ENCODE measurements at places on chromosomes 11 and 22.
A peak's percentile ranks its signal among the peaks of the same experiment; 100 is the strongest.

DNA sequence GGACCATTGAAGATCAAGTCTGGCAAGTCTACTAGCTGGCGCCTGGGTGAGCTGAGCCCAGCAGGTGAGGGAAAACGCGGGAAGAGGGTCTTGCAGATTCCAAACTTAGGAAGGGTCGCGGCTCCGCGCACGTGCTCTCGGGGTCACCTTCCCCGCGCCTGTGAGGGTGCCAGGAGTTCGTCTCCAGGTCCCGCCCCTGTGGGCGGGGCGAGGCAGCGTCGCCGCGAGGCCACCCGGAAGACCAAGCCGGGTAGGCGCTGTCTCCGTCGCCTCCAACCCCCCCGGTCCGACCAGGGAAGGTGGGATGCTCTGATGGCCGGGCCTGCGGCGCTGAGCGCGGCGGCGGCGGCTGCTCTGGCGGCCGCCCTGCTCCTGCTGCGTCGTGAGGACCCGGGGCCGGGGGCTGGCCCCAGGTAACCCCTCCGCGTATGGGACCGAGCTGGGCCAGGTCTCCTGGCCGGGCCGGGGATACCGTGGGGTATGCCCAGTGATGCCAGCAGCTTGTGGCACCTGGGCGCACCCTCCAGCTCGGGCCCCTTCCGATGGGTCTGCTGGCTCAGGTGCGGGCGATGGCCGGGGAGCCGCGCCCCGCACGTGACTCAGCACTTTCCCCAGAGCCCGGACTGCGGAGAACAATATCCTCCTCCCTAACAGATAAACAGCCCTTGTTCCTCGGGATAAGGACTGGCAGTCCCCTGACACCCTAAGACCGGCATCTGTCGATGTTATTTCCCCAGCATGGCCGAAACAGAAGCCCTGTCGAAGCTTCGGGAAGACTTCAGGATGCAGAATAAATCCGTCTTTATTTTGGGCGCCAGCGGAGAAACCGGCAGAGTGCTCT, at the start of gene HTATIP2:
Gene HTATIP2, plus strand, starts transcription at position 215 of the 841 bp plus-strand sequence. Its CDS starts 524 bp downstream, at position 739.
- peak; percentile 81 for DNase-seq

GRCh38 chr11:83693306-83693992, 407.3 kb upstream of the CCDC90B start:
- no peak for DNase-seq

GRCh38 chr11:46356924-46357482, 9.7 kb downstream of the DGKZ start:
- DNase-seq: no peak

DNA sequence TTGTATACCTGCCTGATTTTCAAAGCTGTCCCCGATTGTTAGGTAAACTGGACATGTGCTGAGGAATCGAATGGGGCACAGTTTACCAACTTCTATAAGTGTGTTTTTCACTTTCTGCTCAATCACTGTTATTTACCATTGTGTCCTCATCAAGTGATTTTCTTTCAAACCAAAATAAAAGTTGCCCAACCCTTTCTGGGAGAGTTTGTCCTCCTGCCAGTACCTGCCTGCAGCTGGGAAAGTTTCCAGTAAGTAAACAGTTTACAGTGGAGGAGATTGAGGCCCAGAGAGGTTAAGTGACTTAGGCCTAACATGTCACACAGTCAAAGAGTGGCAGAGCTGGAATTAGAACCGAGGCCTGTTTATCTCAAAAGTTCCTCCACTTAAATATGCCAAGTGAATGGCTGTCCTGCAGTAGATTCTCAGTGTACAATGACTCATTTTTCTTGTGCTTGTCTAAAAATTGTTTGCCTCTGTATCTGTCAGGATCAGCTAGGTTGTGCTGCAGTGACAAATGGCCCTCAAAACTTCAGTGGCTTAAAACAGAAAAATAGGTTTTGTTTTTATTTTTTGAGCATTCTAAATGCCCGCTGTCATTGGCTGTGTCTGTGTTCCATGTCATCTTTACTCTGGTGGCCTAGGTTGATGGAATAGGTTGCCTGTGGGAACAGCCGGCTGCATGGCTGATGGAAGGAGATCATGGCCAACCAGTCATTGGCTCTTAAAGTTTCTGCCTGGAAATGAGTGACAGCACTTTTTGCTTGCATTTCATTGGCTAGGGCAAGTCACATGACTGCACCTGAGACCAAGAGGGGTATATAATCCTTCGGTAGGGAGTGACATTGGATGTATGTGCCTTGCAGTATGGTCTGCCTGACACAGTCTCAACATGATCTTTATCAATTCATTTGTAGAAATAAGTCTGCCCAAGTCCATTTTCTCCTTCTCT, 61.8 kb upstream of the CRYBB3 start:
- peak; percentile 51 for DNase-seq

- no peak for DNase-seq
Measured at GRCh38 chr11:19946681-19947080, 213.6 kb downstream of the DBX1 start.

DNA sequence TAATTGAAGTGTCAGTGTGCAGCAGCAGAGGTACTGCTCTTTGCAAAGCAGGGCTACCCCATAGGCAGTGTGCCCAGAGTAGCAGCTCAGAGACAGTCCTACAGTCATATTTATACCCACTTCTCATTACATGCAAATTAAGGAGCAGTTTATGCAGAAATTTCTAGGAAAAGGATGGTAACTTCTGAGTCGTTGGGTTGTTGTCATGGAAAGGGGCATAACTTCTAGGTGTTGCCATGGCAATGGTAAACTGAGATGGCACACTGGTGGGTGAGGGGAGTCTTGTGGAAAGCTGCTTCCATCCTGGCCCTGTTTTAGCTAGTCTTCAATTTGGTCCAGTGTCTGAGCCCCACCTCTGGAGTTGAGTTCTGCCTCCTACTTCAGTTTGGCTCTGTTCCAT, 77.4 kb downstream of the MN1 start:
- DNase-seq: no peak

GRCh38 chr22:48315439-48316256, 1512.0 kb downstream of the BRD1 start:
- no peak for DNase-seq

DNA sequence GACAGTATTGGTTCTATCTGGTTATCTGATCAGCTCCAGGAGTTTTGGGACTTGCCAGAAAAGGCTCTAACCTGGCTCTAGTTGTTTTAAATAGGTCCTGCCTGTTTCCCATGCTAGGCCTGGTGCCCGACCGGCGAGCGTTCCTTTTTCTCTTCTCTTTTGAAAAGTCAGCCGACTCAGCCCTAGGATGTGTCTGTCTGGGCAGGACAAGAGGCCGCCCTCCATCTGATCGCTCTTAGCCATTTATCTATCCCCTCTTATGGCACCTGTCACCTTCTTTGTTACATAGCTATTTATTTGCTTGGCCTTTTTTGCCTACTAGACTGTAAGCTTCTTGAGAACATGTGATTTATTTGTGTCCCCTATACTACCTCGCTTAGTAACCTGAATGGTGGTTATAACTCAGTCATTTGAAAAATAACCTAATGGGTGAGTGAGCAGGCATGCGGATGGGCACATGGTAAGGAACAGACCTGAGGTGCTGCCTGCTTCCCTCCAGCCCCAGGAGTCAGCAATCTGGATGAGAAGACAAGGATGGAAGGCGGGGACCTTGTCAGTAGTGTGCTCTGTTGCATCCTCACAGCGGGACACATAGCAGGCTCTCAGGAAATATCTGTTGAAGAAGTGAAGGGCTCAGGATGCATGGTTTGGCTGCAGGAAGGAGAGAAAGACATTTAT, 108.4 kb downstream of the ZBTB16 start:
- DNase-seq: no peak

DNA sequence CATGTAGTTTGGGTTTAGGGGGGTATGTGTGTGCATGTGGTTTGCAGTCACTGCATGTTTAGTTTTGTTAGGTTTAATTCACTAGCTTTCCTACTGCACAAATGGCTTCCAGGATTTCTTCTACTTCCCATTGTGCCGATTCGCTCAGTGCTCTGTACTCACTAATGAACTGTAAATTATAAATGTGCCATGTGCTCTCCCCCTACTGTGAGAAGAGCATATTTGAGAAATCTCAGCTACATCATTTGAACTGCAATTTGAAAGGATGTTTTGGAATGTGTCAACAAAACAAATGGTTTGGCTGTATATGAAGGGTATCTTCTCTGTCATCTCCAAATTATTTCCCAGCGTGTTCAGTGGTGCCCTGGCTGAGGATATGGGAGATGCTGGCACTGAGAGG, 28.1 kb downstream of the CYB5R2 start:
- no peak for DNase-seq

- no peak for DNase-seq
Measured at GRCh38 chr11:61630089-61630488, 49.2 kb upstream of the SYT7 start.

DNA sequence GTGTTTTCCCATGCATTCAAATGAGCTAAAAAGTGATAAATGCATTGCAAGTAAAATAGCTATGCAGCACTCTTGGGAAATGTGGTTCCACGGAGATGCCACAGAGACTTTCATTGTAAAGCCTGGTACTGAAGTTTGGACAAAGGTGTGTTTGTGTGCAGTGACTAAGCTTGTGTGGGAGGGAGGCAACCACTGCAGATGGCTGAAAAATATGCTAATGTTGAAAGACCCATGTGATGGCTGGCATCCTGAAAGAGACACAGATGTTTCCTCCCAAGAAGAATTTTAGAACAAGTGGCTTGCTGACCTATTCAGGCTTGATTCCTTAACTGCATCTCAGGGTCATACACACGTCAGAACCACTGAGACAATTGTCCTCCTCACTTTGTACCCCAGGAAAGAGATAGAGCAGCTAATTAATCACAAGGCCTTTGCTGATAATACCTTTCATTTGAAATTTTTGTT, 73.8 kb downstream of the FAM76B start:
- peak; percentile 81 for DNase-seq

DNA sequence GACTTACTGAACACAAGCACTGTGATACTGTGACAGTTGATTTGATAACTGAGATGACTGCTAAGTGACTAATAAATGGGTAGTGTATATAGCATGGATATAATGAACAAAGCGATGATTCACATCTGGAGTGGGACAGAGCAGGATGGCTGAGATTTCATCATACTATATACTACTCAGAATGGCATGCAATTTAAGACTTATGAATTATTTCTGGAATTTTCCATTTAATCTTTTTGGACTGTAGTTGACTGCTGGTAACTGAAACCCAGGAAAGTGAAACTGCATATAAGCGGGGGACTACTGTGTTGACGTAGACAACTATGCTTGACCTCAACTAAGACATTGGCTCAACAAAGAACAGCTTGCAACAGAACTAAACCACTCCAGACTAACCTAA, 20.0 kb upstream of the NUCB2 start:
- DNase-seq: no peak

DNA sequence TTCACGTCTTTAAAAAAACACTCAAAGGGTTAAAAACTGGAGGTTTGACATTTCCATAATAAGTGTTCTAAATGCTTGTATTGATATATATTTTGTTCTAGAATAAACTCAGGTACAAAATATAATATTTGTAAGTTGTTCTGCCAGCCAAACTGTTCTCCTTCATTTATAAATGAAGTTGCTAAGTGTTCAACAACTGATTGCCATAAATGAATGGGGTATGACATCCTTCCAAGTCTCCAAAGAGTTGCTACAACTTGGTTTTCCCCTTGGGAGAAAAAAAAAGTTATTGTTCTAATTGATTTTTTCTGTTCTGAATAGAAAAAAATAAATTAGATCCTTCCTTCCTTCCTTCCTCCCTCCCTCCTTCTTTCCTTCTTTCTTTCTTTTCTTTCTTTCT, 65.4 kb upstream of the BLID start:
- no peak for DNase-seq

DNA sequence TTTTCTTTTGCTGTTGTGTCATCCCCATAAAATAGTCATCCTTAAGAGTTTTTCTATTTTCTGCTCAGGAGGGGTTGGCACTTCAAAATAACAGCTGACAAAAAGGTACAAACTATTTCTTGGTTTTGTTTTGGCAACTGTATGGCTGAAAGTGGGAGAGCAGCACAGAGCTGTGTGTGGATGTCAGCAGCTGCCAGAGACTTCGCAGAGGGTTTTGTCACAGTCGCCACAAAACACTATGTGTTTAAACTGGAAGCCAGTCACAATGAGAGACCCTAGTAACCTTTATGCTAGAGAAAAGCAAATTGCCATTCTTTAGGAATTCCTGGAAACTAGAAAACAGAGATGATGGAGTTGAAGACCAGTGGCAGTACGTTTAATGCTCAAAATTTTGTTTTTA, 189.6 kb upstream of the CCDC90B start:
- no peak for DNase-seq

DNA sequence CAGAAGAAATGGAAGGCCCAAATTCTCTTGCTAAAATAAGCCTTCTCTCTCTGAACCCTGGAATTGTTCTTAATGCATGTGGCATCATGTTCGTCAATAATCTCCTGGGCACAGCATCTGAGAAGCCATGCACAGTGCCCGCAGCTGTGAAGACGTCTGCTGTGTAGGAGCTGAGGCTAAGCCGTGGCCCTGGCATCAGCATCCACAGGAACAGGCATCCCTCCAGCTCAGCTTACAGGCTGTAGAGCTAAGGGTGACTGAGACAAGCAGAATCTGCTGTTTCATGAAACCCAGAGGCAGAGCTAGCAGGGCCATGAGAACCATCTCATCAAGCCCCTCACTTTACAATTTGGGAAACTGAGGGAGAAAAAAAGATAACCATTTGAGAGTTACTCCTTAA, 60.6 kb downstream of the SEZ6L start:
- DNase-seq: no peak

DNA sequence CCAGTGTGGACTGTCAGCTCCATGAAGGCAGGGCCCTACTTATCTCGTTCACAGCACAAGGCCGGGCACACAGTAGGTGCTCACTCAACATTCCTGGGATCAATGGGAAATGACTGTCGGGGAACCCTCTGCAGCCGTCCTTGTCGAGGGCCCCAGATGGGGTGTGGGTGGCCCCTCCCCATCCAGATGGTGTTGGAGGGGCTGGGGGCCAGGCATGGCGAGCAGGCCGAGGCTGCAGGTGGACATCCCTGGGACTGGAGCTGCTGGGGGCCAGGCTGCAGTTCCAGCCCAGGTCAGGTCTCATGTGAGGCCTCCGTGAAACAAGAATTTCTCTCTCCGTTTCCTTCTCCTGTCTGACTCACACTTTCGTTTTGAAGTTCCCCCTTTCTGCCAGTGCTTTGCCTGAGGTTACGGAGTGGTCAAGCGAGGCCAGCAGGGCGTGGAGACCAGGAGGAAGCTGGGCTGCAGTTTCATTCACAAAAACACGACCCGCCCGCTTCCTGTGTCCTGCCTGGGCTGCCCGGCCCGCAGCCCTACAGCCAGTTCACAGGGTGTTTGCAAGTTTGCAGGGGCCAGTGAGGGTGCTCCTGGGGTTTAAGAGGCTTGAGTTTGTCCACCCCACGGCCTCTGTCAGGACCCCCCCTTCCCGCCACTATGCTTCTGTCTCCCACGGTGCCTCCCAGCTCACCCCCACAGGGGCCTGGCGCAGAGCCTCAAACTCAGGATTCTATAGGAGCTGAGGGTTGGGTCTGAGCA, 4.5 kb downstream of the MYEOV start:
- DNase-seq: peak; percentile 95

GRCh38 chr11:128214263-128214662, 373.1 kb downstream of the ETS1 start:
- no peak for DNase-seq

Data from GM12865 (cell line).